ENCODE measurements at places on chromosomes 11 and 22.

DNA sequence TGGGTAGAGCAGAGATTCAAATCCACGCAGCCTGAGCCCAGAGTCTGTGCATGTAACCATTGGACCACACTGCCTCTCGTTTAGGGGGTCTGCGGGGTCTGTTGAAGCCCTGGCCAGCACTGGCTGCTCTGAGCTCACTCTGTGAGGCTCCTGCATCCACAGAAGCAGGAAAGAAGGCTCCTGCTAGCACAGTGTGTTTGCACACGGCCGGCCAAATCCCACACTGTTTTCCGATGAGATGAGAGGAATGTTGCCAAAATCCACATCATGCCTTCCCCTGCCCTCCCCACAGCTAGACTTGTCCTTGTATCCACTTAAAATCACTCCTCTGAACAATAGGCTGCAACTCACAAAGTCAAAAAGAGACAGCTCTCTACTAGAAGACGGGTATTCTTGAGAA lies 10.6 kb upstream of the SLC22A12 start:
- DNase-seq, result no peak

- no peak for DNase-seq
Measured at GRCh38 chr11:121618516-121618915, 165.7 kb upstream of the SORL1-AS1 start.

- no peak for DNase-seq
Measured at GRCh38 chr11:108468478-108468864, 1.1 kb upstream of the C11orf65 start.

- no peak for DNase-seq
Measured at GRCh38 chr22:19064354-19065054, 57.7 kb downstream of the DGCR2 start.

GRCh38 chr11:67544616-67545242 lies 21.5 kb upstream of the CABP2 start:
- no peak for DNase-seq

GRCh38 chr22:24894998-24895397 lies 51.5 kb downstream of the LHFPL7 start:
- DNase-seq, result peak; percentile 8

GRCh38 chr22:49455595-49455994 lies 372.1 kb downstream of the BRD1 start:
- DNase-seq, result no peak

DNA sequence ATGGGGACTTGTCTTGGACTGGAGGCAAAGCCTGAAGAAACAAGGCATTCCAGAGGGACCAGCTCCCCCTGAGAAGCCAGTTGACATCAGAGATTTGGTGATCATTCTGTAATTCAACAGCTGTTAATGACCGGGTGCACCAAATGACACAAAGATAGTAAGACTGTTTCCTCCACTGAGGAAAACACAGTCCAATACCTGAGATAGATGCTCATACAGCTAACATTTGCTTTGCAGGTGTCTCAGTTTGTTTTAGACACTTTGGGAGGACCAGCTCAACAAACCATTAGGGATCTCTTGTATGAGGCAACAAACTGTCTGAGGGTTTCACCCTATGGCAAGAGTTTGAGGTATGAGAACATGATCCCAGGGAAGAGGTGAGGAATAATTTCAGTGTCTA lies 237.2 kb upstream of the PLET1 start:
- DNase-seq, result no peak

- no peak for DNase-seq
Measured at GRCh38 chr11:134604886-134605285, 192.8 kb upstream of the B3GAT1 start.

GRCh38 chr11:63940786-63941185 lies 2.0 kb downstream of the NAA40 start:
- no peak for DNase-seq

DNA sequence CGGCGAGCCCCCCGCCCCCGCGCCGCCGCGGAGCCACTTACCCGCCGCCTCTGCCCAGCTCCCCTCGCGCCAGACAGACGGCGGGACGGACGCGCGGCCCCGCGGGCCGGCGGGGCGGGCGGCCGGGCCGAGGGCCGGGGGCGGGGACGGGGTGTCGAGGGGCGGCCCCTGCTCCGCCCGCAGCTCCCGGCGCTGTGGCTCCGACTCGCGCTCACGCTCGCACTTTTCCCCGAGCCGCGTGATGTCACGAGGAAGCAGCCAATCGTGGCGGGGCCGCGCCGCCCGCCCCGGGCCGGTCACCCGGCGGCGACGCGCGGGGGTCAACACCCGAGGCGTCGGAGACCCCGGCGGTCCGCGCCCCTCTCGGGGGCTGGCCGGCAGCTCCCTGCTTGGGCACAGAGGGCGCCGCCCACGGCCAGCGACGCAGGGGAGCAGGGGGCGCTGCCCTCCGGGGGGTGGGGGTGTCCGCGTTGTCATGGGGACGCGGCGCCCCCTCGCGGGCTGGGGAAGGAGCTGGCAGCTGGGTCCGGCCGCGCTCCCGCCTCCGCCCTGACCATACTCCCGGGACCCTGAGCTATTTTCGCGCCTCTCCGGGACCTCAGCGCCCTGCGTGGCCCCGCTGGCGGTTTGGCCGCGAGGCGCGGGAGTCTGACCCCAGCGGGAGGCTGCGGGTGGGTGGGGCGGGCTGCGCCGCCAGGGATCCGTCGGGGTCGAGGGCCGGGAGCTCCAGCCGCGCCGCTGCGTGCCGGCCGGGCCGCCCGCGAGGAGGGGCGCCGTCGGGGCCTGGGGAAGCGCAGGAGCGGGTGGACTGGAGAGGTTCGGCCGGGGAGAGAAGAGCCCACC lies at the start of gene CHRM4:
TSS of gene CHRM4 (minus strand) at position 199 of the 843 bp plus-strand sequence. CDS start 5,219 bp downstream, outside the sequence.
- no peak for DNase-seq

DNA sequence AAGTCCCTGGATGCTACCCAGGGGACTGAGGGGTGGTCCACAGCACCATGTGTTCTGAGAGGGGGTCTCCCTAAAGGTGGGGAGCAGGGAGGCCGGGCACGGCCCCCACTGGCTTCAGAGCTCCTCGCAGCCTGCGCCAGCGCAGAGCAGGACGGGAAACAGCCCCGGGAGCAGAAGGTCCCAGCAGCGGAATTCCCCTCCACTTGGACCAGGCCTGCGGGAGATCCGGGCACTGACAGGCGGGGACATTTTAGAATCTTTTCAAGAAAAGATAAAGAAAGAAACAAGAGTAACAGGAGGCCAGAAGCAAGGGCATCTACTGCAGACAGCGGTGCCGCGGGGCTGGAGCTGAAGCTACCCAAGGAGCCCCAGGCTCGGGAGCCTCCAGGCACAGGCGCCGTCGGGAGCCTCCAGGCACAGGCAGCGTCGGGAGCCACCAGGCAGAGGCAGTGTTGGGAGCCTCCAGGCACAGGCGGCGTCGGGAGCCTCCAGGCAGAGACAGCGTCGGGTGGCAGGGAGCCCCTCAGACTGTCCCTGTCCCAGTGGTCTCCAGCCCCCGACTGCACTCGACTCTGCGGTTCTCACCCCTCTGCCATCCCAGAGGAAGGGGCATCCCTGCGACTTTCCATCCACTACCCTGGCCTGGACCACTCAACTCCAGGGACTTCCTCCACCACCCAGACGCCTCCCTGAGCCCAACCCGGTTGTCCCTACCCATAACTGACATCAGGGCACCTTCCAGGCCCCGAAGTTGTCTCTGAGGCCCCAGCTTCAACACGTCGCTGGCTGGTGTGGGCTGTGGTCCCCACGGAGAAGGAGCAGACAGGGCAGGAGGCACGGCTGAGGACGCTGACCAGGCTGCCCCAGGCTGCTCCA lies 211.1 kb downstream of the BRD1 start:
- DNase-seq, result no peak

DNA sequence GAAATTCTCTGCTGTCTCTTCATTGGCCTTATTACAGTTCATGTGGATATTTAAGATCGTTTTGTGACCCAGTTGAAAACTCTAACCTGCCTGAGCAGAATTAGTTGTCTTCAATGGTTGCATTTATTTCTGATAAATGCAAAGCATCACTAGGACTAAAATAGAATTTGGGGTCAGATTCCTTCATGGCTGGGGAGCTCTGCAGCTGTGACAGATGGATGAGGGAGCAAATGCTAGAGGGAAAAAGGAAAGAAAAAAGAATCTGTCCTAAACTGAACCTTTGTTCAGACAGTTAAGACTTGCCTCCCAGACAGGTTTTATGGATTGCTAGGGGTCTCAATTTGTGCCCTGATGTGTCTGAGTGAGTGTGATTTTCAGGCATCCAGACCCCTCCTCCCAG lies 113.0 kb downstream of the SYT9 start:
- no peak for DNase-seq

- DNase-seq, result no peak
Measured at GRCh38 chr11:70505331-70505731, 107.0 kb downstream of the CTTN start.

DNA sequence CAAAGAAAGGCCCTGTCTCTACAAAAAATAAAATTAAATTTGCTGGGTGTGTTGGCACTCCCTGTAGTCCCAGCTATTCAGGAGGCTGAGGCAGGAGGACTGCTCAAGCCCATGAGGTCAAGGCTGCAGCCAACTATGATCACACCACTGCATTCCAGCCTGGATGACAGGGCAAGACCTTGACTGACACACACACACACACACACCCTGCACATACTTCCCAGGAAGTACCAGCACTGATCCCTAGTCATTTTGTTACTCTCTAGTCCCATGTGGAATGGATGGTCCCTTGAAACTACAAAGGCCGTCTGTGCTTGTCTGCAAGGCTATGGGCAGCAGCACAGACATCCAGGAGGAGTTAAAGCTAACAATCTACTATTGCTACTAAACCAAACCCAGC lies 59.7 kb upstream of the CYP2D6 start:
- no peak for DNase-seq

- DNase-seq, result no peak
Measured at GRCh38 chr11:3853899-3854659, 1.4 kb upstream of the STIM1 start.

- no peak for DNase-seq
Measured at GRCh38 chr22:45867906-45868555, 108.9 kb downstream of the WNT7B start.

DNA sequence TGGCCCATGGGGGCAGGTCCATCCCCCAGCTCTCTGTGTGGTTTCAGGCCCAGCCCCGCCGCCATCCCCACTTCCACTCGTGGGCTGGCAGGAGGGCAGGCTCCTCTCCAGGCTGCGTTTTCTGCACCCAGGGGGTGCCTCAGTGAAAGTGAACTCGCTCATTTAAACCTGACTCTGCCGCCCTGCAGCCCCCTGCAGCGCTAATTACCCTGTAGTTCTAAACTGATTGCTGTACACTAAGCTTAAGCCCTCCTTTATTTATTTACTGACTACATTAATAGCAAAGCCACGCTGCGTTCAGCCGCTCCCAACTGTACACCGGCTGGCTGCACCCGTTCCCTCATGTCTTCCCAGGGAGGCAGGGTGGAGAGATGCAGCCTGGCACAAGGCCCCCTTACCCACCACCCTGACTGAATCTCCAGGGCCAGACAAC lies 36.6 kb upstream of the NNMT start:
- no peak for DNase-seq

GRCh38 chr11:16292167-16292859 lies 64.0 kb downstream of the SOX6 start:
- no peak for DNase-seq

DNA sequence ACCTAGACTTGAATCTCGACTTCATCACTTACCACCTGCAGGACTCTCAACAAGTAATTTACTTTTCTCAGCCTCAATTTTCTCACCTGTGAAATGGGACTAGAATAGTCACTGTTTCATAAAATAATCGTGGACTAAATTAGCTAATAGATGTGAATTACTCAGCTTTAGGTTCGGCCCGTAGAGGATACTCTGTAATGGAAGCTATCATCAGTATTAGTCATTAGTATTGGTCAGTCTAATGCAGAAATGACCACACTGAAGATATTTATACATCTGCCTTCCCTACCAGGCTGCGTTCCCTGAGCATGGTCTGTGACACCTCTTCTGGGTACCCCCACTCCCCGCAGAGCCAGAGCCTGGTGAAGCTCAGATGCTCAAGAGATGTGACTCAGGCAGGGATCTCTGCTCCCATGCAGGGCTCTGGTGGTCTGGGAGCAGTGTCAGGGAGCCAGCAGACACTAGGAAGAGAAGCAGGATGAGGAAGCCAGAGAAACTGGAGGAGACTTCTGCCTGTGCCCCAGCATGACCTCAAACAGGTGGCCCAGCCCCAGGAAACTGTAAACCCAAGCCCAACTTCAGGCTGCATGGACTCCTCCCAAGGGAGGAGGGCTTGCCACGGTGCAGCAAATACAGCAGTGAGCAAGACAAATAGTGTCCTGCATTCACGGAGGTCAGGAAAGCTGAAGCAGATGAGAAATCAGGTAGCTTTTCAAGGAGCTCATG lies 88.0 kb upstream of the E2F8 start:
- no peak for DNase-seq

DNA sequence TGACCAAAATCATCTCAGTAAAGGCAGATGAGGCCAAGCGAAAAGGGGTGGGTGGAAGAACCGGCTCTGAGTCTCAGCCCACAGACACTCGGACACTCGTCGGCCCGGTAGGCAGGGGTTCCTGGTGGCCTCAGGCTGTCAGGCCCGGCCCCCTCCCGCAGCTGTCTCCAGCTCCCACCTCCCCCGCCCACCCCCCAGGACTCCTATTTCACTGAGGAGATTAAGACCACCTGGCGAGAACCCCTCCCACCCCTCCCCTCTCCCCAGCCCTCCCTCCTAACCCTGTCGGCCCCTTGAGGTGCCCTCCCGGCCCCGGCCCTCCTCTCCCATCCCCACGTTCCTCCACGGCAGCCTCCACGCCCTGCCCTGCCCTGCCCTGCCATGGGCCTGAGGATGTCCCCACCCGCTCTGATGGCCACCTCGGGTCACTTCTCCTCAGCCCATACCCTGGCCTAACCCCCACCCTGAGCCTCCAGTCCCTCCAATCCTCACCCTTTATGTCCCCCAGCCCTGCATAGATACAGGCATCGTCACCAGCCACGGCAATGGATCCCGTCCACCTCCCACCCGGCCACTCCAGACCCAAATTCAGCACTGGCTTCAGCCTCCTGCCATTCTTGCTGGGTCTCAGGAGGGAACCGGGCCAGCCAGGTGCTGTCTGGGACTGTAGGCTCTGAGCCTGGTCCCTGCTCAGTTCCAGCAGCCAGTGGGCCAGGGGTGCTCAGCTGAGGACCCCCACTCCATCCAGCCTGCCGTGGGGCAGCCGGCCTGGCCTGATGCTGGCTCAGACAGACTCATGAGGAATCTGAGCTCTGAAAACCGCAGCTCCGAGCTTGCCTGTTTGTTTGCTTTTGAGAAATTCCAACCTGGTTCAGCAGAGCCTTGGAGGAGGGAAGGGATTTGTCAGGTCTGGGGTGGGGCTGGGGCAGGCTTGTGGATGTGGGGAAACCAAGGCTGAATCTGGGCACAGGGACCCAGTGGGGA lies 9.8 kb upstream of the TBX1 start:
- no peak for DNase-seq

- DNase-seq, result no peak
Measured at GRCh38 chr22:17120711-17121232, 388 bp downstream of the TMEM121B start.

DNA sequence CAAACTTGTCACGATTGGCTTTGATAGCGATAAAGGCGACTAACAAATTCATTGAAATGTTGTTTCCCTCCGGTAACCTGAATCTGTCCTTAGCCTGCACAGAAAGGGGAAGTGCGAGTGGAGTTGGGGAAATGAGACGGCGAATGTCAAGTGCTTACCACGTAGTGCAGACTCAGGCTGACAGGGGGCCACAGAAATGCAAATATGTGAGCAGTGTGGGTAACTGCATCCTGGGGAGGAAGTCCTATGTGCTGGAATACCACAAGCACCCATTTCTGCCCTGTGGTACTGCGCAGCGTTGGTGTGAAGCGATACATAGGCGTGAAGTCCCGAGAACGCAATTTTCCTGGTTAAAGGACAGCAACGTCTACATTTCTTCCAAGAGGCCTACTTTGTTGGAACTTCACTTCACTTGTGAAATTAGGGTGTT lies 869 bp upstream of the EIF4ENIF1 start:
- DNase-seq, result peak; percentile 48

- DNase-seq, result peak; percentile 39
Measured at GRCh38 chr11:126636911-126637794, 281.7 kb downstream of the ST3GAL4 start.

- DNase-seq, result no peak
Measured at GRCh38 chr11:12902791-12903486, 106.2 kb upstream of the RASSF10 start.

Data from HS-5 (cell line).